ENCODE measurements at places on chromosomes 6 and 20. TPM values are rescaled to one million over a fixed set of nuclear protein-coding genes. Genes with fewer than 3 reads are reported as not detected.

DNA sequence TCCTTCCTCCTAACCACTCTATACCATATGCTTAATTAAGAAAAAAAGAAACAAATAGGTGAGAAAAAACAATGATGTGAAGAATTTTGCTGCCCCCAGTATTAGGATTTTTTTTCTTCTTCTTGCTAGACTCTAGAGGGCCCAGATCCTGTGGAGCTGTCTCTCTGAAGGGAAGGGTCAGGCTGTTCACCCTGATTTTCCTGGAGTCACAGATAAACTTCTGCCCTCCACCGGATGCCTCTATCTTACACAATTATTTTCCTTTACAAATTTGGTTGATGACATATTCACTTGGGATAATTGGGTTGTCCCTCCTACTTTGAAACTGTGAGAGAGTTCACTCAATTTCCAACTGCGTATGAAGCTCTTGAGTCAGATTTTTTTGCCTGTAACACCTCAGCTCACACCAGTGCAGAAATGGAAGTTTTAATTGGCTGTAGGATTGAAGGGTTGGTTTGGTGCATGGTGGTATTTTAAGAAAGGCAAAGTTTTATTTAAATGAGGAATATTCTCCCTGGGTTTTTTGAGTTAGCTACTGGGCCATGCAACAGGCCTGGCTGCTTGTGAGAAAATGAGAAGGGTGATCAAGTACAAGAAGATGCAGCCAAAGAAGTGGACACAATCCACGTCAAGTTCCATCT lies 73.7 kb upstream of the ESR1 start:
- no peak for DNase-seq

GRCh38 chr20:10716855-10717254 lies 43.1 kb upstream of the JAG1 start:
- DNase-seq: no peak

DNA sequence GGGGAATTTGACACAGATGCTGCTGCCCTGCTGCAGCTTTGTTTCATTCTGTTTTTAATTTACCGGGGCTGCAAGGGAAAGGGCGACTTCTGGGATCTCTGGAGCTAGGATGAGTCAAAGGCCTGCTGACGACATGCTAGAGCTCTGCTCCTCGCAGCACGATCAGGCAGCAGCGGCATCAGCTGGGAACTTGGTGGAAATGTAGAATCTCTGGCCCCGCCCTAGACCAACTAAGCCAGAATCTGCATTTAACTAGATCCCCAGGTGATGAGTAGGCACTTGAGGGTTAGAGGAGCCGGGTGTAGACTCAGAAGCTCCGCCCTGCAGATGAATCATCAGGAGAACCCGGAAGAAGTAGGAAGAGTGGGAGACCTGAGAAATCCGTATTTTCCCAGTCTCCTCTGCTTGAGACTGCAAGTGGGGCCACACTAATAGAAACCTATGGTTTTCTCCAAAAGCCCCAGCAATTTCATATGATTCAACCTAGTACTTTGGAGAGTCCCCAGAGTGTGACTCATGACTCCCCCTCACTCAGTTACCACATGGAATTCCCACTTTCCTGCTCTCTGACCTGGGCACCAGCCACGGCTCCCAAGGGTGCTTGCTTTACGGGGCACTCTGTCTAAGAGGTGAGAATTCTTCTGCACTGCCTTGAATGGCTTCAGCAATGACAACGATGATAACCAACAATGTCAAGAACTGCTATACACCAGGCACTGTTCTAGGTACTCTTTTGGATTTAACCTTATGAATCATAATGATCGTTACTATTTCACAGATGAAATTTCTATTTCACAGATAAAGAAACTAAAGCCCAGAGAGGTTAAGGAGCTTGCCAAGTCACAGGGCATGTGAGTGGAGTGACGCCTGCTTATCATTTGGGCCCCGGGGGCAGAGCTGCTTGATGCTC lies 18.1 kb downstream of the TUBB2B start:
- no peak for DNase-seq

DNA sequence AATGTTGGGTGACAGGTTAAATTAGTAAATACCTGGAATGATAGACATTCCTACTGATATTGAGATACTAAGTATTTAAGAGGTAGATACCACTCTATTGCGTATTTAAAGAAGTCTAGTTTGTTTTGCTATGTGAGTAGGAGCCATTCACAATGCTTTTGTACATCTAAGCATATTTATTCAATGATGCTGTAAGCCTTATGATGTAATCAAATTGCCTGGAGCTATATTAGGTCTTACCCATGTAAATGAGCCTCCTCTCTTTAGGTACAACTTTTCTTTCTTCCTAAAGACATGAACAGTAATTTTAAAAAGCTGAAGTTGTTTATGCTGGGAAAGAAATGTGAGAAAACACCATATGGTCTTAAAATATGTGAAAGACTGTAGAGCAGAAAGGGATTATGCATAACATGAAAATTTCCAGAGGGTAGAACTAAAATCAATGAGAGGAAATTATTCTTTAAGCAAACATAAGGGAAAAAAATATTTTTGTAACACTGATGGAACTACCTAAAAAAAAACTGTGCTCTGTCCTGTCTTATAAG lies 526.7 kb downstream of the EPHA7 start:
- no peak for DNase-seq

- no peak for DNase-seq
Measured at GRCh38 chr6:125699591-125699990, 49.8 kb upstream of the HEY2 start.

DNA sequence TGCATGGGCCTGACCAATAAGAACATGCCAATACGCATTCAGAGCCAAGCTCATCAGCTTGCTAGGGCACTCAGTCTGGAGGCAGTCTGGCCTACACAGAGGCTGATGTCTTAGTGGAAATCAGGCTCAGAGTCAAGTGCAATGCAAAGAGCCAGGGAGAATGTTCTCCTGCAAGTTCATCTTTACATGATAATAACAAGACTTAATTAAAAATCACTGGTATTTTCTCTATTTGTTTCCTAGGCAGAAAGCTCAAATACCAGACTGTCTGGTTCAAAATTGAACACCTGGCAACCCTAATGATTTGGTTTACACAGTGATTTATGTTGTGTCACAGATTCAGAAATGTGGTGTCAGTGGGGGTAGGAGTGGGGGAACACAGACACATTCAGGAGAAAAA lies 689.3 kb upstream of the FLRT3 start:
- DNase-seq: no peak

DNA sequence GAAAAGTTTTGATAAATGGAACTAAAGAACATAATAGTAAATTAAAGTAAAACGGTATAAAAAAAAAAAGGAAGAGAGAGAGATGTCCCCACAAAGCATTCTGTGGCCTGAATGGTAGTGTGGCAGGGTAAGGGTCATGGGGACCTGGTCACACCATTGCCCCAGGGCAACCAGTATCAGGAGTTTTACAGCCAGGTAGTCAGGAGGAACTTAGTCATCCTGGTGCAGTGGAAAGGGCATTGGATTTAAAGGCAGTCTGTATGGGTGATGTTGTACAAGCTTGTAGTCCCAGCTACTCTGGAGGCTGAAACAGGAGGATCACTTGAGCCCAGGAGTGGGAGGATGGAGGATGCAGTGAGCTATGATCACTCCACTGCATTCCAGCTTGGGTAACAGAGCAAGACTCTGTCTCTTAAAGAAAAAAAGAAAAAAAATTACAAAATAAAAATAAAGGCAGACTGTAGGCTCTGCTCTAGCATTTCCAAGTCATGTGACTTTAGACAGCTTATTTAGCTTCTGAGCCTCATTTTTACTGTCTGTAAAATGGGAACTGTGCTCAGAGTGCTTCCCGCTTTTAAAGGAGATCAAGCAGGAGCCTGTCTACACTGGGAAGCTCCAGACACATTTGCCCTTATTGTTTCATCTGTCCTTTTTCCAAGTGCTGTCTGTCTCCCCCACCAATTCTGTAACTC lies 112.8 kb upstream of the ARMC2 start:
- DNase-seq: no peak

- DNase-seq: no peak
Measured at GRCh38 chr20:25081065-25081729, 744 bp downstream of the VSX1 start.

GRCh38 chr20:52425253-52425652 lies 233.7 kb upstream of the ZFP64 start:
- no peak for DNase-seq

GRCh38 chr6:89242574-89243330 lies 25.6 kb upstream of the GABRR1 start:
- DNase-seq: no peak

GRCh38 chr6:100260584-100260983 lies 204.1 kb downstream of the SIM1 start:
- no peak for DNase-seq

DNA sequence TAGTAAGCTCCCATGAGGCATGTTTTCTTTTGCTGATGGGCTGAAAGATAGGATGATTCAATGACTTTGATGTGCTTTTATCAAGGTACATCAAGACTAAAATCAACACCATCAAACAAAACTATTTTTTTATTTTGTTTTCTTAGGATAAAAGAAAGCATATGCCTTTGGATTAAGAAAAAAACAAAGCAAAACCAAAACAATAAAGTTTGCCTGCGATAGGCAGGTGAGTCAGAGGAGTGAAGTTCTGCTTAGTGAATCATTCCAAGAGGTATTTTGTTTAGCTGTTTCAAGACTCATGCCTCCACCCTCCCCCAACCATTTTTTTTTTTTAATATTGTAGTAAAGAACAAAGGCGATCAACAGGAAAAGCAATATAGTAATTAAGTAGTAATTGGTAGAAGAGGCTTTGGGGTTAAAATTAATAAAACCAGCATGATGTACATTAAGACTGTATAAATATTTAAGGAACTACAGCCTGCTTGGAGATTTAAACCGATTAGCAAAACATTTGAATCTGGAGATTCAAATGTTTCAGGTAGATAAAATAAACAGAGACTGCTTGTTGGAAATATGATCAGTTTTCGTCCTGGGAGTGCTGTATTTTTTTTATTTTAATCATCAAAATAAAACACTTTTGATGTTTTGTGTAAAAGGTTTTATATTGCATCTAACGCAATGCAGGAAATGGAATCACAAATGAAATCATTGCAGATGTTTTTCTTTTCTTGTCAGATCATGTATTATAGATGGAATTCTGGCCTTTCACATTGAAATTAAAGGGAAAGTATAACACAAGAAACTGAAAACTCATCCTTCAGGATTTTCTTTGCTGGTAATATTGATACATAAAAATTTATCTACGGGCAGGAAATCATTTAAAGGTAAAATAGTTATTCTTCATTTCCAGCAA lies 482.3 kb upstream of the MANEA start:
- DNase-seq: no peak

GRCh38 chr6:88895911-88896310 lies 67.5 kb downstream of the RNGTT start:
- no peak for DNase-seq

DNA sequence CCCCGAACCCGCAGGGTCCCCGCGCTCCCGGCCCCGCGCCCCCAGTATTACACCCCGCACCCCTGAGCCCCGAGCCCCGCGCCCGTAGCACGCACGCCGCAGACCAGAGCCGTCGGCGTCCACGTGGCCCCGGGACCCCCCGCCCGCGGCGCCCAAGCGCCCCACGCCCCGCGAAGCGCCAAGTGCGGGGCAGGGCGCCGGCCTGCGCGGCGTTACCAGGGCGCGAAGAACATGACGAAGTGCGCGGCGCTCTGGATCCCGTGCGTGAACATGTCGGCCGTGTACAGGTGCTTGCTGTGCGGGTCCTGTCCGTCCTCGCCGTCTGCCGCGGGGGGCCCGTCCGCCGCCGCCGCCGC lies 312 bp downstream of the TXNDC5 start:
- DNase-seq: peak; percentile 49

- DNase-seq: no peak
Measured at GRCh38 chr6:137903274-137903932, 36.3 kb downstream of the TNFAIP3 start.

GRCh38 chr20:5969348-5969935 lies 19.0 kb downstream of the MCM8 start:
- no peak for DNase-seq

DNA sequence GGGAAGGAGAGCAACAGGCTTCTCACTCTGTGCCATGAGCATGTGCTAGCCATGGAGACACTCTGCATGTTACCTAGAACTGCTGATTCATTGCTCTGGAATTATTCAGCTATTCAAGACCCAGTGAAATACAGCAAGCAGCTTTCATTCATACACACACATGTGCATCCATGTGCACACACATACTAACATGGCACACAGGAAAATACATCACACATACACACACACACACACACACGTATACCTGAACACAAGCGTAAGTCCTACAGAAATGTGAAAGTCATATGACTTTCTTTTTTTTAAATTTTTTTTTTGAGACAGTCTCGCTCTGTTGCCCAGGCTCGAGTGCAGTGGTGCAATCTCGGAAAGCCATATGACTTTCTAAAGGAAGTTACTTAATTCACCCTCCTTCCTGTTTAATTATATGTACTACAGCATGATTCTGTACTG lies 108.2 kb upstream of the NFATC2 start:
- DNase-seq: no peak

- no peak for DNase-seq
Measured at GRCh38 chr6:16090920-16091319, 38.0 kb upstream of the MYLIP start.

DNA sequence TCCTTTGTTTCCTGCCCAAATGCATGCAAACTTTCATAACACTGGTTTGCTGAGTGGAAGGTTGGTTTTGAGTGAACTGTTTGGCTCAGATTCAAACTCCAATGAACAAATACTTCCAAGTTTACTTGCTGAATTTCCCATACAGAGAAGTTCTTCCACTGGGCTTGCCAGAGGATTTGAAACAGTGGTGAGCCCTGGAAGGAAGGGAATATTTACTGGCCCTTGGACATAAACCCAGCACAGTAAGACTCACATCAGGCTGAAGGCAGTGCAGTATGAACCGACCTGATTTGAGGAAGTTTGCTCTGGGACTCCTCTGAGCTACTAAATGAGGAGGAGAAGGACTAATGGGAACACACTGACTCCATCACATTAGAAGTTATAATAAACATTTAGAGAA lies 3.8 kb downstream of the TRAF3IP2 start:
- peak; percentile 60 for DNase-seq

DNA sequence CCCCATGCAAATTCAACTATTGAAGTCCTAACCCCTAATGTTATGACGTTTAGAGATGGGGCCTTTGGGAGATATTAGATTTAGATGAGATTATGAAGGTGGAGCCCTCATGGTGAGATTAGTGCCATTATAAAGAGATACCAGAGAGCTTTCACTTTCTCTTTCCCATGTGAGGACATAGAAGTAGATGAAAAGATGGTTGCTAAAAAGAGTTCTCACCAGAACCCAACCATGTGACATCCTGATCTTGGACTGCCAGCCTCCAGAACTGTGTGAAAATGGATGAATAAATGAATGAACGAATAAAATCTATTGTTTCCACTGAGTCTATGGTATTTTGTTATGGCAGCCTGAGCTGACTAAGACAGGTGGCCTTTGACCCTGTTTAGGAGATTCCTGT lies 50.6 kb upstream of the FBXO30 start:
- no peak for DNase-seq

GRCh38 chr6:104956731-104957294 lies at the start of gene LIN28B:
LIN28B (plus strand) TSS chr6:104957107; CDS start chr6:104957251, 144 bp downstream.
- no peak for DNase-seq

DSE gene
- total RNA-seq: 11.7 TPM

CST2 gene
- total RNA-seq: not detected

HAO1 gene
- total RNA-seq: 224 TPM

RNF39 gene
- total RNA-seq: 0.08 TPM

TRIM40 gene
- total RNA-seq: not detected

MYBL2 gene
- total RNA-seq: 0.63 TPM

MAFB gene
- 35.3 TPM for total RNA-seq

MATN4 gene
- not detected for total RNA-seq

SLC2A10 gene
- total RNA-seq: 44.8 TPM

SMIM29 gene
- 6.4 TPM for total RNA-seq

TNF gene
- 0.68 TPM for total RNA-seq
